CD4-positive, alpha-beta T cell treated with Interleukin-1 beta for 1 hour (primary cell): ENCODE measurements at places on chromosomes 13 and 19.

DNA sequence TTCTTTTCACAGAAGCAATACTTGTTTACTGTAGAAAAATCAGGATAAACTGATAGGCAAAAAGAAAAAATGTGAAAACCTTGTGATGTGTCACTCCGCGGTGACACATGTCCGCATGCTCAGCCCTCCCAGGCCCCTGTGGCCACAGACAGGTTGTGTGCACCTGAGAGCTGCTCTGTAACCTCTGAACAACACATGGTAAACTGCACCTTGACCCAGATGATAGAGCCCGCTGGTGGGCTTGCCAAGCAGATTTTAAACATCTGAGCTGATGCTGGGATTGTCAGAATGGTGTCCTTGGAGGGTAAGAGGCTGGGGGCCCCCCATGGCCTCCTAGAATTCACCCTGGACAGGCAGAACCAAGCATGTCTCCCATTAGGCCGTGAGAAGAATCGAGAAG lies 33.8 kb downstream of the DHRS12 start:
- no peak for DNase-seq

- DNase-seq: no peak
These were observed 84.8 kb downstream of the DCT start for GRCh38 chr13:94394723-94395122.

GRCh38 chr13:106796280-106797047 lies 228.5 kb upstream of the ARGLU1 start:
- DNase-seq: no peak

DNA sequence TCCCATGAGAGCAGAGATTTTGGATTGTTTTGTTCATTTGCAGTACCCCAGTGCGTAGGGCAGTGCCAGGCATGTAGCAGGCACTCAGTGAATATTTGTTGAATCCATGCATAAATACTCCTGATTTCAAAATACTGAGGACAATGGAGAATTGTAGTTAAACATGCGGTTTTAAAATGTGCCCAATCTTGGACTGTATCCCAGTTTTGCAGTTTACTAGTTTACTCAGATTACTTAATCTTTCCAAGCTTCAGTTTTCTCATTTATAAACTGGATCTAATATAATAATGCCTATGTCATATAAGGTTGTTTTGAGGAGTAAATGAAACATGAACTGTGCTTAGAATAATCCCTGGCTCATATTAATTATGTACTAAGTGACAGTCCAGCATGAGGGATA lies 39.0 kb downstream of the RCBTB2 start:
- DNase-seq: no peak

DNA sequence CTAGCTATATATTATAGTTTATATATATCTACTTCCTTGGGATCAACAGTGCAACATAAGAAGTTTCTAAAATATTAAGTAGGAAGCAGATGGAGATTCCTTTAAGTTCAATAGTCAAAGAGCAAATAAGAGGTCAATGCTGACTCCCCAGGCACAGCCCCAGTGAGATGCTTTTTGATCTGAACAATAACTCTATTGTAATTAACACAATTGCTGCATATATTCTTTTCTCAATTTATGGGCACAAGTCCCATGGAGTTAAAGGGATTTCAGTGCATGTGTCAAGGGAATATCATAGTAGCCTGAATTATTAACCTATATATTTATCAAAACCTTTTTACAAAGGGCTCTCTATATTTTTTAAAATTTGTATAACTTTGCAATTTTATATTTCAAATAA lies 180.8 kb downstream of the SPRY2 start:
- no peak for DNase-seq

DNA sequence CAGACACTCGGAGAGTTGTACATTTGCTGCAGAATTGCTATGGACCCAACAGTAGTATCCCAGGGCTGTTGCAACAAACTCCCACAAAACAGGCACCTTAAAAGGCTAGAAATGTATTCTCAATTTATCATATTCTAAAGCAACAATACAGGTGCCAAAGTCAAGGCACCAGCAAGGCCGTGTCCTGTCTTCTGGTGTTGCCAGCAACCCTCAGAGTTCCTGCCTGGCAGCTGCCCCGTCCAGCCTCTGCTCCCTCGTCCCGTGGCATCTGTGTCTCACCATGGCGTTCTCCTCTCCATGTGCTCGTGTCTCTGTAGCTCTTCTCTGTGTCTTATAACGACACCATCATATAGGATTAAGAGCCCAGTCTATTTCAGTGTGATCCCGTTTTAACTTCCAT lies 67.7 kb upstream of the ARGLU1 start:
- no peak for DNase-seq

DNA sequence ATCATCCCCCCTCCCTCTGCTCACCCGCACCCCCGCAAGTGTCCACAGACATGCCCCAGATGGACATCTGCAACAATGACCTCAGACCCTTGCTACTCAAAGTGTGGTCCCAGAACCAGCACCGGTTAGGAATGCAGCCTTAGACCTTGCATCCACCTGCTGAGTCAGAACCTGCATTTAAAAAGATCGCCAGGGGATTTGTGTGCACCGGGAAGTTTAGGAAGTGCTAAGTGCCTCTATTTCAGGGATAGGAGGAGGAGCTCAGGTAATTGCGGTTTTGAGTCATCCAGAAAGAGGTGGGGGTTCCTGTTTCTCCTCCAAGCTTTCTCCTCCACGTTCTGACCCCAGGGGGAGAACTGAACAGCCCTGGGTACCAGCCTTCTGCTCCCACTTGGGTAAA lies 46.2 kb downstream of the CACNA1A start:
- no peak for DNase-seq

DNA sequence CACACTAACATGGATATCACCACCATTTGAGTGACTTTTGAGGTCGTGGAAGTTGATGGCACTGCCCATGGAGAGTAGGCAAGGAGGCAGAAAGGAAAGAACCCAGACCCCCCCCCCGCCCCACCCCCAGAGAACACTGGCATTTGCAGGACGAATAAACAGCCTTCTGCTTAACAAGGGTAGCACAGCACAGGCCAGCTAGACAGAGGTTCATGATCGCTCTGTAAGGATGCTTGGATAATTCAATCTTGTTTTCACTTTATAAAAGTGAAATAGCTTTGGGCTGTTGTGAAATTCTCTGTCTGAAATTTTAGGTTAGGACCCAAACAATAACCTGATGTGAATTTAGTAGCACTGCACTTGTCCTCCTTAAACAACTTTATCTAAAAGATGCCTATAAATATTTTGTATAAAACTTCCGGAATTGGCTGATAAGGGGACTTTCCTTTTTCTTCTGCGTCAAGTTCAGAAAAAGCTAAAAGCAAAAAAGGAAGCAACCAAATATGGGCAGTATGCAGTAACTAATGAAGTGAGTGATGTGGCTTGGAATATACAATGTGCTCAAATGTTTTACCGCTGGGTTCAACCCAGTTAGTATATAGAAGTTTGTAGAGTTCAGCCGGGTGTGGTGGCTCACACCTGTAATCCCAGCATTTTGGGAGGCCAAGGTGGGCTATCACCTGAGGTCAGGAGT lies 163.7 kb downstream of the SHISA2 start:
- peak; percentile 64 for DNase-seq

GRCh38 chr19:33697766-33698165 lies 76.0 kb downstream of the CHST8 start:
- no peak for DNase-seq

DNA sequence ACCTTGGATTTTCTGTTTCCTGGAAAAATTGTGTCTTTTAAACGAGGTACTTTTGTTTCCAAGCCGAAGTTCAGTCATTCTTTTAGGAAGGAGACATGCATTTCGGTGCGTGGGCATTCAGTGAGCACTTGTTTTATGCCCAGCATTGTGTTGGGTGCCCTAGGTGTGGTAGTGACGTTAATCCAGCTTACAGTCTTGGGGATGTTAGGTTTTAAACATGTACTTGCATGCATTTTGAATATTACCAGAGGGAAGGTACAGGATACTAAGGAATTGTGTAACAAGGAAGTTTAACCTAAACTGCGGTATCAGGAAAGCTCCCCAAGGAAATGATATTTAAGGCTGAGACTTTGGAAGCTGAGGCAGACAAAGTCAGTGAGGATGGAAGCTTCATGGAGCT lies 66.3 kb downstream of the ARHGAP35 start:
- no peak for DNase-seq

DNA sequence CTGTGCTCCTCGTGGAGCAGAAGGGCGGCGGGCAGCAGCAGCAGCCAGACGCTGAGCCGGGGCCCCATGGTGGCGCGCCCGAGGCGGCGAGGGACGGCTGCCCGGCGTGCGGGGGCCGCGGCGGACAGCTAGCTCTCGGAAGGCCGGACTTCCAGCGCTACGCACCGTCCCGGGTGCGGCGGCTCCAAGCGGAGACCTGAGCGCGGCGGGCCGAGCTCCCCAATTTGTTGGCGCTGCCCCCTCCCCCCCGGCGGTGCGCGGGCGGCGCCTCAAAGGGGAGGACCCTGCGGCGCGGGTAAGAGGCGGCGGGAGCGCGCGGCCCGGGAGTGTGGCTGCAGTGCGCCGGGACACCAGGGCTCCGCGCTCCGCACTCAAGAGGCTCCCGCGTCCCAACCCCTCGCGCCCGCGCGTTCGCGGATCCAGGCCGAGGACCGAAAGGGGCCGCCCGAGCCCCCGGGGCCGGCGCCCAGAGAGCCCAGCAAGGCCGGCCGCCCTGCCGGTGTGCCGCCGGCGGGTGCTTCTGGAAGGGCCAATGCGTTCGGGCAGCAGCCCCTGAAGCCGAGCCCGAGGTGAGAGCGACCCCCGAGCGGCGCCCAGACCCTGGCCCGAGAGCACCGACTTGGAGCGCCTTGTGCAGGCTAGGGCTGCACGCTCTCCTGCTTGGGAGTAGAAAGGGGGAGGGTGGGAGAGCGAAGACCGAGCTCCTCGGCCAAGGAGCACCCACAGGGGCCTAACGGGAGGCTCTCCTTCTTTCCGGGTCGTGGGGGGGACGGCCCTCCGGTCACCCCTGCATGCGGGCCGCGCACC lies at the start of the genes COL4A1 and COL4A2:
Gene COL4A1 (minus strand): TSS at position 198 of the 807 bp plus-strand sequence. CDS start 130 bp downstream, at position 68.
Gene COL4A2 (plus strand): TSS at position 325 of the 807 bp plus-strand sequence. CDS start 620 bp downstream, outside the sequence.
- DNase-seq: no peak

DNA sequence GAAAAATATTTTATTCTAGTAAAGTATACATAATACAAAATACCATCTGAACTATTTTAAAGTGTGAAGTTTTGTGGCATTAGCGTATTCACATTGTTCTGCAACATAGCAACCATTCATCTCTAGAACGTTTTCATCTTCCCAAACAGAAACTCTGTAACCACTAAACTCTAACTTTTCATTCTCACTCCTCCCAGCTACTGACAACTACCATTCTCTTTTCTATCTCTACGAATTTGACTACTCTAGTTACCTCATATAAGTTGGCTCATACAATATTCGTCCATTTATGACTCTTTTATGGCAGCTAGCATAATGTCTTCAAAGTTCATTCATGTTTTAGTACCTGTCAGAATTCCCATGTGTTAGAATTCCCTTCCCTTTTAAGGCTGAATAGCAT lies 150.5 kb upstream of the MIR17HG start:
- no peak for DNase-seq

GRCh38 chr19:13299838-13300237 lies 149.6 kb downstream of the IER2 start:
- no peak for DNase-seq

GRCh38 chr19:12723641-12724426 lies at the start of gene TNPO2:
TSS of gene TNPO2 (minus strand) at chr19:12723932. CDS start at chr19:12720977, 2,955 bp downstream.
- peak; percentile 68 for DNase-seq

DNA sequence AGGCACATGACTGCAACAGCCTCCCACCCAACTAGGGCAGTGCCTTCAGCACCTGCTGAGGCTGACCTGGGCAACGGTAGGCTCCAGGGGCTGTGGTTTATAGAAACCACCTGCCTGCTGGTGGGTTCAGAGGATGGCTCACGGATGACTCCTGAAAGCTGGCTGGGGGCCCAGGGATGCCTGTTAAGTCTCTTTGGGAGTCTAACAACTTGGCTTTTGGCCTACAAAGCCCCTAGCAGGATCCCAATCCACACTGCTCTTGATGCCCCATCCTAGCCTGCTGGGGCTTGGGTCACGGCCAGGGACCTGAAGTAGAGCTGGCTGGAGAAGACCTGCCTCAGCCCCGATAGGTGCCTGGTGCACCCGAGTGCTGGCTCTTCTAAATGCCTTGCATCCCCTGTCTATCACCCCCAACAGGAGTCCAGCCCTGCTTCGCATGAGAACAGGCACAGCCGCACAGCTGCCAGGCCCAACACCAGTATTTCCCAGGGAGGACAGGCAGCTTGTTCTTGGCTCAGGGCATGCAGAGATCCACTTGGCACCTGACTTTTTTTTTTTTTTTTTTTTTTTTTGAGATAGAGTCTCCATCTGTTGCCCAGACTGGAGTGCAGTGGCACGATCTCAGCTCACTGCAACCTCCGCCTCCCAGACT lies 9.1 kb upstream of the EPHX3 start:
- DNase-seq: no peak

DNA sequence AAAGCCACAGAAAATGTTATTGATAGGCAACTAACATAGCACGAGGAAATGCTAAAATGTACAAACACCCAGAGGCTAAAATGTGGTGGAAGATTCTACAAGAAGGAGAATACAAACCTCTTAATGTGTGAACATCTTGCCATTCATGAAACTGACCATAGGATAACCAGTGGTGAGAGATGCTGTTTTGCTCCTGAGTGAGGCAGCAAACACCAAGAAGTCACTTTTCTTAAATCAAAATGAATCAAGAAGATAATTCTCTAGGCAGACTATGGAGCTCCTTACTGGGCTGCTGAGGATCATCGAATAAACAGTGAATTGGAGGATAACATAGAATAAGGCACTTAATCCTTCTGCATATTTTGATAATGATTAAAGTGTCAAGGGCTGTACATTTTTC lies 375.4 kb upstream of the SLITRK6 start:
- no peak for DNase-seq

GRCh38 chr19:29724102-29724641 lies 9.1 kb upstream of the C19orf12 start:
- no peak for DNase-seq

GRCh38 chr13:53537586-53537985 lies 509.0 kb downstream of the OLFM4 start:
- DNase-seq: no peak

DNA sequence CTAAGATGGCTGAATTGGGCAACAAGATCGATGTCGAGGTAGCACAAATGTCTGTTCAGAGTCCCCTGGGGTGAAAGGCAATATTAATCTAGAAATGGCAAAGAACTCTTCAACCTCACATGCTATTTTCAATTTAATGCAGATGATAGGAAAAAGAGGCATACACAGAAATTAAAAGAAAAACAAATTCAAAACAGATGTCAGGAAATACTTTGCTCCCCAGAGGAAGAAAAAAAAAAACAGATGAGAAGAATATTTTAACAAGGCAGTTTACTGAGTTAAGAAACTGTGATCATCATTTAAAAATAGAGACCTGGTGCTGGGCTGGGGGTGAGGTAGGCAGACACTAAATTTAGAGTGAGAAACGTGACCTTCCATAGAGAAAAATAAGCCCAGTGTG lies 421.9 kb upstream of the ARGLU1 start:
- DNase-seq: no peak
